ENCODE measurements at places on chromosomes 1 and 21.
A peak's percentile ranks its signal among the peaks of the same experiment; 100 is the strongest.

DNA sequence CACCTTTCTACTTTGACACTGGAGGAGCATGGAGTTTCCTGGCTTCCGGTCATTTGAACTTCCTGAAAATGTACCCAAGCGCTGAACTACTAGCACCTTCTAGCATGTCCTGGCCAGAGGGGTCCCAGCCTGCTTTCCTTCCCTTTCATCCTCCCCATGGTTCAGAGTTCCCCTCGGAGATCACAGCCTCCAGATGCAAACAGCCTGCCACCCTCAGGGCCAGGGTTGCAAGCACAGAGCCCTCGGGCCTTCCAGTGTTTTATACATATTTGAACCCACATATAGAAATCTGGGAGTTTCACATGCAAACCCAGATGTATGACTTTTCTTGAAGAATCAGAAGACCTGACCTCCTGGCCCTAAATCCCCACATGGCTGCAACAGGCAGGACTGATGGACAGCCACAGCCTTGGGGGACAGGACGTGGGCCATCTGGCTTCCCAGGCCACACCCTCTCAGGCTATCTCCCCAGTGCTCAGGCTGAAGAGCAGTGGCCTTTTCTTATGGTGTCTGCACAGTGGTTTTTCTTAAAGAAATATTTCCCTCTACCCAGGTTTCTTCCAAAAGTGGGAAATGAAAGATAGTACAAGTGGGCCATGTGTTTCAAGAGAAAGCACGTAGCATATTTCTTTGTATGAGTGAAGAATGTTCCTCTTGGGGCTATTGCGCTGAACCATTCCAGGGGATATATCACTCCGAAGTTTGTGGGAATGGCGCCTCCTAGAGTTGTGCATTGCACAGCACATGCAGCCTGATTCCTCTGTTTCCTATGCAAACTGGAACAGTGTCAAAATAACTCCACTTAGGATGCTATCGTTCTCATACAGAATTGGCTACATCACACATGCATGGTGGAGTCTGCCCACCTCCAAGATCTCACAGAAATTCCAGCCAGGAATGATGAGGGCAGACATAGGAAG lies 232.0 kb upstream of the VAMP3 start:
- DNase-seq: no peak

DNA sequence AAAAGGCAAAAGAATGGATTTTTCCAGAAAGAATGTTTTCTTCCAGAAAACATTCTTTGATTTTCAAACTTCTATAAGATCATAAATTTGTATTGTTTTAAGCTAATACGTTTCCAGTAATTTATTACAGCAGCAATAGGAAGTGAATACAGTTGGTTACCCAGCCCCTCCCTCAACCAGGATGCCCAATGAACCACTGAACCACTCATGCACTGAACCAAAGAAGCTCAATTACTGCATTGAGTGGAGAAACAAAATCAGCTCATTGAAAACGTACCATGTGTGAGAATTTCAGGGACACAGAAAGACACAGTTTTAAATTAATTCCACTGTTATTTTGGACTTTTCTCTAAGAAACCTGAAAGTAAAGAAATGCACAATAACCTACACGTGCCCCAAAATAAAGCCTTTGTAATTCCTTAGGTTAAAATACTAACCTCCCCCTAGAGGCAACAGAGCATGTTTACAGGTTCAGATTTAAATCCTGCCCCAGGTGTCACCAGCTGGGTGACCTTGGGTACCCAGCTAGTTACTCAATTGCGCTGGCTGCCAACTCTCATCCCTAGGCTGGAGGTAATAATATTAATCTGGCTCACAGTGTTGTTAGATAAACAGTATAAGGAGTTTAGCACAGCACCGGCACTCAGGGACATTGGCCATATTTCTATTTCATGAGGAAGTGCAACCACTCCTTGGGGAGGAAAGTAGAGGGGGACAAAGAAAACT lies 111.7 kb downstream of the NMNAT2 start:
- DNase-seq: no peak

GRCh38 chr1:181148636-181149035 lies 60.1 kb downstream of the IER5 start:
- no peak for DNase-seq

GRCh38 chr1:66521721-66522365 lies 12.1 kb upstream of the SGIP1 start:
- no peak for DNase-seq

GRCh38 chr1:89525169-89525855 lies 683 bp downstream of the LRRC8B start:
- DNase-seq: peak; percentile 39

All from NCI-H1694 (cell line).